ENCODE measurements at places on chromosomes 3 and 15.
A peak's percentile ranks its signal among the peaks of the same experiment; 100 is the strongest.

DNA sequence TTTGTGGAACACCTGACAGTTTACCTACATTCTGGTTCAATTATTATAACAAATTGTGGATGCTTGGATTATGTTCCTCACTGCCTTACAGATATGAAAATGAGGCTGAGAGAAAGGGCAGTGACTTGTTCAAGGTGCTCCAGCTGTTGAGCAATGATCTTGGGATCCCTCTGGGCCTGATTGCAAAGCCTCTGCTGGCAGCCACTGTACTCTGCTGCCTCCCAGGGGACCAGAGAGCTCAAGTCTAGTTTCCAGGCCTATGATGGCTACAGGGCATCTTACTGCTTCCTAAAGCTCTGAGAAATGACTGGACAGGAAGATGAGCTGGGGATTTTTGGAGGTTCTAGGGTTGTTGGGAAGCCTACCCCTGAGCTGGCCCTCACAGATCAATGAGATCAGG is 2.3 kb upstream of the SHC4 start:
- DNase-seq, result peak; percentile 12

DNA sequence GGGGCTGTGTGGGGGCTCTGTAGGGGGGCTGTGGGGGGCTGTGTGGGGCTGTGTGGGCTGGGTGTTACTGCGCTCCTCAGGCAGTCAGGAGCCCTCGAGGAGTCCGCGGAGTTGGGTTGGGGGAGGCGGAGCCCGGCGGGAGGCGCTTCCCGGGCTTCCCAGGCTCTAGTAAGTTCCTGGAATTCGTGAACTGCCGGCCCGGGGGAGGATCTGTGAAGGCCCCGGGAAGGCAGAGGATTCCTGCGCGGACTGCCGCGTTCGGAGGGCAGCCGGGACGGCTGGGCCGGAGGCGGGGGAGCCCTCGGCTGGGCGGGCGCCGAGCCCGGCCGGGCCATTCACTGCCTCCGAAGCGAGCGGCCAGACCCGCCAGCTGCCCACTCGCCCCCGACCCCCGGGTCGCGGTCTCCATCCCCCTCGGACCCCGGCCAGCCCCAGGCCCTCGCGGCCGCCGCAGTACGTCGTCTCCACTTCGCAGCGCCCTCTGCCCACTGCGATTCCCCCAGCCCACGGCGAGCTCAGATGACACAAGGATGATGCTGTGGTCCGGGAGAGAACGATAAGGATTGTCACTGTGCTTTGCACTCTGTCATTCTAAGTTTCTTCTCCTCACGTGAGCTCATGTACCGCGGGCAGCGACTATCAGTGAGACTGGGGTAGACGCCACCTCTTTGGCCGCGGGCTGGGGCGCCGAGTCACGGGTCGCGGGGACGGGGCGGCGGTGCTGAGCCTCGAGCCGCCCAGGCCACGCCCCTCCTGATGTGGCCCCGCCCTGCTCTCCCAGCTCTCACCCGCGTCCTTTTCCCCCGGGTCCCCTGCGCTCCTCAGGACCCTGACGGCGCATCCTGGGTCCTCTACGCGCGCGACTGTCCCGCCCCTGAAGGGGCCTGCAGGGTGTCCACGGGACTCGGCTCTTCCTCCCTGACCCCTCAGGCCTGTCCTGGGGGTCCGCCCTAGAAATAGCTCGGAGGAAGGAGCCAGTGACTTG is 65.3 kb downstream of the KLF13 start:
- DNase-seq, result peak; percentile 58

DNA sequence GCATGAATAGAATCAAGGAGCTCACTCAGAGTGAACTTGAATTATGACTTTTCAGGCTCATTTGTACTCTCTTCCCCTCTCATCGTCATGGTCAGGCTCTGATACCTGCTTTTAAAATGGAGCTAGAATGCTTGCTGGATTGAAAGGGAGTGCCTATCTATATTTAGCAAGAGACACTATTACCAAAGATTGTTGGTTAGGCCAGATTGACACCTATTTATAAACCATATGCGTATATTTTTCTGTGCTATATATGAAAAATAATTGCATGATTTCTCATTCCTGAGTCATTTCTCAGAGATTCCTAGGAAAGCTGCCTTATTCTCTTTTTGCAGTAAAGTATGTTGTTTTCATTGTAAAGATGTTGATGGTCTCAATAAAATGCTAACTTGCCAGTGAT is 9.6 kb downstream of the CCNDBP1 start:
- DNase-seq, result no peak

- DNase-seq, result no peak
These were observed 34.7 kb upstream of the CTDSPL start for GRCh38 chr3:37826933-37827332.

DNA sequence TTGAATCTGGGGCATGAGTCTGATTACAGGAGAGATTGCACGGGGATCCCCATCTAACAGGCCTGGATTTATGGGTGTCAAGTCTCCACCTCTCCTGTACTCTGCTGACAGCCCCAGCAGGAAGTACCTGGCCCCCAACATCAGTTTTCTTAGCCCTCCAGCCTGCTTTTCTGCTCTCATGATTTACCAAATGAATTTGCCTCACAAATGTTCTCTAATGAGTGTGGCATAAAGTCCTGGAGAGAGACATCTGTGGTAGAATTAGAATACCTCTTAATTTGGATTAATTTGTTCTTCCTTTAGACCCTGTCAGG is 60.1 kb downstream of the FNDC3B start:
- DNase-seq, result no peak

GRCh38 chr3:118936811-118937210 is 97.8 kb downstream of the IGSF11 start:
- peak; percentile 48 for DNase-seq
